Neural cell (in vitro differentiated cells): ENCODE measurements at places on chromosomes 4 and X. TPM values are rescaled to one million over a fixed set of nuclear protein-coding genes. Genes with fewer than 3 reads are reported as not detected.

The HMGN5 gene
- polyA plus RNA-seq, result 0.45 and 0.80 TPM in 2 replicates

The SPARCL1 gene
- 0.89 TPM in 1 of 2 replicates, not detected in the other for polyA plus RNA-seq

The MXD4 gene
- polyA plus RNA-seq, result 58.4 and 65.4 TPM in 2 replicates

The LRBA gene
- 7.1 and 12.6 TPM in 2 replicates for polyA plus RNA-seq

The JADE3 gene
- polyA plus RNA-seq, result 6.8 and 7.7 TPM in 2 replicates

The SATL1 gene
- polyA plus RNA-seq, result 2.6 TPM in 2 replicates

The GPR34 gene
- polyA plus RNA-seq, result not detected in 2 replicates

The FGFBP1 gene
- not detected in 2 replicates for polyA plus RNA-seq

The MAGEE2 gene
- 0.28 TPM in 1 of 2 replicates, not detected in the other for polyA plus RNA-seq

The CYBB gene
- 0.40 and 0.83 TPM in 2 replicates for polyA plus RNA-seq

The GUCY1B1 gene
- polyA plus RNA-seq, result 13.6 and 16.0 TPM in 2 replicates

The PNMA6A gene
- 11.3 and 13.6 TPM in 2 replicates for polyA plus RNA-seq

The BANK1 gene
- polyA plus RNA-seq, result 0.18 TPM in 1 of 2 replicates, not detected in the other

The SPANXN4 gene
- not detected in 2 replicates for polyA plus RNA-seq

The PCDH11X gene
- 2.5 and 3.4 TPM in 2 replicates for polyA plus RNA-seq

The GAGE13 gene
- polyA plus RNA-seq, result not detected in 2 replicates

The FIP1L1 gene
- polyA plus RNA-seq, result 89.0 and 94.5 TPM in 2 replicates
